ENCODE measurements at places on chromosomes 3 and 15. TPM values are rescaled to one million over a fixed set of nuclear protein-coding genes. Genes with fewer than 3 reads are reported as not detected.

PTX3 gene
- 2.1 TPM for total RNA-seq

MAP3K13 gene
- 26.6 TPM for total RNA-seq

P2RY13 gene
- total RNA-seq = not detected

DNA sequence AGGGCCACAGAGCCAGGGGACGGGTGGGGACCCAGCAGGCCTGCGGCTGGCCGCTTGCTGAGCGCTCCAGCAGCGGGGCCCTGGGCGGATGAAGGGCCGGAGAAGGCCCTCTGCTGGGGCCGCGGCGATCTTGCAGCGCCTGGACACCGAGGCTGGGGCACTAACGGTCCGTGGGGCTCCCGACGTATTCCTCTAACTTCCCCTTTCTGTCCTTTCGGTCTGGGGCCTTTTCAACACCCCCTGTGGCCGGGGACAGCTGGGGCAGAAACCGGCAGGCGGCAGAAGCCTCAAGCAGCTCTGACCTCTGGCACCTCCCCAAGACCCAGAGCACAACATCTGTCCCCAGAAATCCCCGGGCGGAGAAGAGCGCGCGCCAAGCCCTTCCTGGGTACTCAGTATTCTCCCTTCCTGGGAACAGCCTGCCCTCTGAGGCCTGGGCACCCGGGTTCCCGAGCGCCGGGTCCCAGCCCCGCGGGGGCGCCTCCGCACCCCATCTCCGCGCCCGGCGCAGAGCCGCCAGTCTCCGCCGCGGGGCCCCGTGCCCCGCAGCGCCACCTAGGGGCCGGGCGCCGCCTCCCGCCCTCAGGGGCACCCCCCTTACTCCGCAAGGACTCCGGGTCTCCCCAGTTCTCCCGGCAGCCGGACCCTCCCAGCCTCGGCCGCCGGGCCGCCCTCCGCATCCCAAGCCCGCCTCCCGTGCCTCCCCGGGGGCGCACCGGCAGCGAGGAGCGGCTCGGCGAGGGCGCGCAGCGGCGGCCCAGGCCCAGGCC is 582 bp upstream of the SLCO3A1 start:
- no peak for DNase-seq
- H3K27me3 ChIP-seq = no peaks in the 10 kb centered on the region

Measured in Panc1 (cell line).